Activated naive CD4-positive, alpha-beta T cell (primary cell): ENCODE measurements at places on chromosomes 11 and 22.

- DNase-seq, result no peak
Observed at GRCh38 chr11:32080361-32080980, 10.4 kb upstream of the RCN1 start.

GRCh38 chr22:47566491-47566890 is 804.0 kb downstream of the TBC1D22A start:
- no peak for DNase-seq

- DNase-seq, result no peak
Observed at GRCh38 chr11:73142128-73142377, at the start of gene FCHSD2. Gene FCHSD2 (minus strand): TSS chr11:73142318. CDS start chr11:73141877, 441 bp downstream.

DNA sequence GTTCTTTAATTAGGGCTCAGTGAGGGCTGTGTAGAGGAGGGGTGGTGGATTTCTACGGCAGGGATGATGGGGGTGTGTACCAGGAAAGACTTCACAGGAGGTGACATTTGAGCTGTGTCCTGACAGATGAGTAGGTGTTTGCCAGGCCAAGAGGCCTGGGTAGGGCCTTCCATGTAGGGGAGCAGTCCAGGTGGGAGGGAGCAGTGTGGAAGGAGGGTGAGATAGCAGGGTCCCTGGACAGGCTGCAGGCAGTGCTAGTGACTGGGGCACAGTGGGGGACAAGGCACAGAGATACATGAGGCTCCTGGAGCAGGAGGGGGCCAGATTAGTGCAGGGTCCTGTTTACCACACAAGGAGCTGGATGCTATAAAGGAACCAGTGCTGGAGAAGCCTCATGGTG is 147.9 kb upstream of the CADM1 start:
- no peak for DNase-seq

GRCh38 chr11:79441461-79441875 is 638 bp upstream of the TENM4 start:
- no peak for DNase-seq

GRCh38 chr22:29654420-29654819 is 51.0 kb downstream of the NF2 start:
- no peak for DNase-seq

DNA sequence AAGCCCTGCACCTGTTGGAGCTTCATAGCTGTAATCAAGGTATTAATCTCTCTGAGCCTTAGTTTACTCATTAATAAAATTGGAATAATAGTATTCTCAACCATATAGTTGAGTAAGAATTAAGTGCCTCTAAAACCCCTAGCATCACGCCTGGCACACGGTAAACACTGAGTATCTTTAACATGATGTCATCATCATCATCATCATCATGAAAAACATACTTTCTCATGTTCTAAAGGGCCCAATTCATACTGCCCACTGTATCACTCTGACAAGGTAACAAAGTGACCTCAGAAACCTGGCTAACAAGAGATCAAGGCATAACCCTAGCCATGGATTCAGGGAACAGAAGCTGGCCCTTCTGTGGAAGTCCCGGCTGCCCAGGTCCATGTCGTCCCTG is 58.4 kb downstream of the KIRREL3 start:
- DNase-seq, result no peak

- DNase-seq, result no peak
Observed at GRCh38 chr11:110818032-110818687, 105.9 kb upstream of the ARHGAP20 start.

- DNase-seq, result no peak
Observed at GRCh38 chr11:5171856-5172255, 17.3 kb upstream of the OR52A1 start.

DNA sequence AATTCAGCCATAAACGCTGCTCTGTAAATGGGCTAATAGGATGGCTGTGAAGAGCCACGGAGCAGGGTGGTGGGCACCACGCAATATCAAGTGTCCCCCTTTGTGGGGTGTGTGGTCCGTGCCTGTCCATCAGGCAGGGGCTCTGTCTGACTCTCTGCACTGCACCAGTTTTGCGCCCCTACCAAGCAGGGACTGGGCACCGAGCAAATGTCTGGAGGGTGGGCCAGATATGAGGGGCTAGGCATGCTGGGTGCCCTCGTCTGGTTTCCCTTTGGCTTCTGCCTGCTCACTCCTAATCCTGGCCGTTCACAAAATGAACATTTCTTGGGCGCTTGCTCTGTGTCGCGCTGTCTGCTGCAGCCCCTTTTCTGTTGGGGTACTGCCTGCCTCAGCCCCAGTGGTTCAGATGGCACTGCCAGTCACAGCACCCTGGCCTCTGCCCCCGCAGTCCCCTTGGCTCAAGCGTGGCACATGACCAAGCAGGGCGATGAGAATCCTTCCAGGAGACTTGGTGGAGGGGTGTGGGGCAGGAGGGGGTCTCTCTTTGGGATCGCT is 37.1 kb upstream of the CELSR1 start:
- no peak for DNase-seq

DNA sequence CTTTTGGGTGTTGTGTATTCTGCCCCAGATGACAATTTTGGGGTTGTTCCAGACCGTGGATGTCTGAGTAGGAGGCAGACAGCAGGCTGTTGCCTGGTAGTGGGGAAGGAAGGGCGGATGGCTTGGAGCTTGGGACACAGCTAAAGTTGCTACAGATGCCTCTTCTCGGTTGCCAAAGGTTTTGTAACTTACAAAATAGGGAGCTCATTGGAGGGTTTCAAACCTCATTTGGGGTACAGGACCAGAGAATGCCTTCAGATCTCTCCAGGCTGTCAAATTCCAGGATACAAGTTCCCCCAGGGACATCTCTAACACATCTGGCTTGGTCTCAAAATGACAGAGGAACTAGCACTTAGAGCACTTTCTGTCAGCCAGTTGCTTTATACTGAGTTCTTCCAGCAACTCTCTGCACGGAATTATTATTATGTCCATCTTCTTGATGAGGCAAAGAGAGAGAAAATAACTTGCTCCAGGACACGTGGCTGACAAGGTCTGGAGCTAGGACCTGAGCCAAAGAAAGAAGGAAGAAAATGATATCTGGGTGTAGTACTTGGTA is 56.0 kb downstream of the SLC1A2 start:
- no peak for DNase-seq

DNA sequence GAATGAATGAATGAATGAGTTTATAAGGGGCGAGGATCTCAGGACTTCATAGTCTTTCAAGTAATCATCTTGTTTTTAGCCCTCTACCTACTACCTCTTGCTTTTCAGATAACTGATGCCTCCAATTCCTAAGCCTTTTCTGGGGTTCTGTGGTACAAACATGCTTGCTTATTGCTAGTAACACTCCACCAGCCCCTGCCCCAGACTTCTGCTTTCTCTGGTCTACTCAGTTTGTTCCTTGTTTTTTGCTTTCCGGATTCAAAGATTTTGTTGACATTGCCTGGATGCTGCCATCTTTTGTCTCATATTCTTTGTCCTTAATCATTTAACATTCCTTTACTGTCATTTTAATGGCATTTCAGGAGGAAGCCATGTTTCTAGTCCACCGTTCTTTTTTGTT is 8.9 kb upstream of the TMEM9B start:
- no peak for DNase-seq

DNA sequence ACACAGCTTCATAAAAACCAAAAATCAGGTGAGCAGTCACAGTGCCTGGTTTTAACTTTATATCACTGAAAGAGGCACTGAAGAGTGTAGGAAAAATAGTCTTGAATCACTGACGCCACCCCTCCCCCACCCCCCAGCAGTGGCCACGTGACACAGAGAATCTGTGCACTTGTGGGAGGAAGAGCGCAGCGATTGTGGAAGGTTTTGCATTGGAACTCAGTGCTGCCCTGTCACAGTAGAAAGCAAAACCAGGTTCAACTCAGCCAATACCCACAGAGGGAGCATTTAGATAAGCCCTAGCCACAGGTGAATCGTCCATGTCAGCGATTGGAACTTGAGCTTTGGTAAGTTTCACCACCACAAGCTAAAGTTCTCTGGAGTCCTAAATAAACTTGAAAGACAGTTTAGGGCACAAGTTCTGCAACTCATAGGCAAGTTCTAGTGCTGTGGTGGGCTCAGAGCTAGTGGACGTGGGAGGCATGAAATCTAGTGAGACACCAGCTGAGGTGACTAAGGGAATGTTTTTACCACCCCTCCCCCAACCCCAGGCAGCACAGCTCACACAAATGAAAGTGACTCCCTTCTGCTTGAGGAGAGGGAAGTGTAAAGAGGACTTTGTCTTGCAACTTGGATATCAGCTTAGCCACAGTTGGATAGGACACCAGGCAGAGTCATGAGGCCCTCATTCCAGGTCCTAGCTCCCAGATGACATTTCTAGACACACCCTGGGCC is 13.3 kb downstream of the OR52B2 start:
- DNase-seq, result no peak

DNA sequence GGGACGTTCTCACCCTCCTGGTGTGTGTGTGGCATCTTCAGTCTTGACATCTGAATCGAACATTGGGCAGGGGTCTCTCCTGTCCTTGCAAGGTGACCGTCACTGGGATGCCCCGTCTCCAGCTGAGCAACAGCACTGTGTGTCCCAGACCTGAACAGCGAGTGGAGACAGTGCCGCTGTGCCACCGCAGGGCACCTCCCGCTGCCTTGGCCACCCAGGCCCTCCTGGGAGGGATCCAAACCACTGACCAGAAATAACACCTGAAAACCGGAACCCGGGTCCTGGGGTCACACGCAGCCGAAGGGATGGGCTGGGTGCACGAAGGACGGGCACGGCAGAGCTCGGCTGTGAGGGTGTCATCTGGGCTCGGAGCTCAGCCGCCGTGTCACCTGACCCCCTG is 102.2 kb downstream of the BRD1 start:
- DNase-seq, result no peak

- DNase-seq, result no peak
Observed at GRCh38 chr11:44993971-44994704, 43.5 kb upstream of the TP53I11 start.

- DNase-seq, result no peak
Observed at GRCh38 chr11:81377418-81377817, 1356.2 kb downstream of the FAM181B start.
